ENCODE measurements at places on chromosomes 13 and 19.

DNA sequence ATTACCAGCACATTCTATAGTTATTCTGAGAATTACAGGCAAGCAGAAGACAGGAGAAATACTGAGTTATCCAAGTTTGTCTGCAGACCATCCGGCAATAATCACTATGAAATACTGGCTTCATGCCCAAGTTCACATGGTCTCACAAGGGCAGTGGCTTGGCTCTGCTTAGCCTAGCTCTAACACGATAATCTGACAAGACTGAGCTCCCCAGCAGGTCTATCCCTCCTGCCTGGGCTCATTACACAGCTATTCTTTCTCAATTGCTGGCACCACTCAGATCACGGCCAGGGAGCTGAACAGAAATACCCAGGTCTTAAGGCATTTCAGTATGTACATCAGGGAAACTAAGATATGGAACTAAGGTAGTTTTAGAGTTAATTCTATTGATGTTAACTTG lies 361.6 kb upstream of the PCDH20 start:
- no peak for DNase-seq

GRCh38 chr13:51241720-51242119 lies 19.5 kb downstream of the FAM124A start:
- DNase-seq, result no peak

- DNase-seq, result peak; percentile 88
These were observed 2.1 kb downstream of the MAST1 start for GRCh38 chr19:12840091-12841079.

GRCh38 chr19:2164020-2164998 lies 576 bp downstream of the DOT1L start:
- peak; percentile 20 for DNase-seq

- DNase-seq, result no peak
These were observed 212.9 kb upstream of the SERP2 start for GRCh38 chr13:44160591-44161191.

GRCh38 chr13:25422153-25422552 lies 50.4 kb downstream of the ATP8A2 start:
- no peak for DNase-seq

Measured in hematopoietic multipotent progenitor cell treated with erythropoietin and hydrocortisone succinate and interleukin-3 and kit ligand, for 15 days (in vitro differentiated cells).